Stimulated activated CD8-positive, alpha-beta memory T cell treated with anti-CD3 and anti-CD28 coated beads, Interleukin-4, amount 100 ng/mL, for 4 hours (primary cell): ENCODE measurements at places on chromosomes 6 and 20.

GRCh38 chr6:157823528-157824370 lies 703 bp downstream of the SNX9 start:
- DNase-seq = peak; percentile 47

DNA sequence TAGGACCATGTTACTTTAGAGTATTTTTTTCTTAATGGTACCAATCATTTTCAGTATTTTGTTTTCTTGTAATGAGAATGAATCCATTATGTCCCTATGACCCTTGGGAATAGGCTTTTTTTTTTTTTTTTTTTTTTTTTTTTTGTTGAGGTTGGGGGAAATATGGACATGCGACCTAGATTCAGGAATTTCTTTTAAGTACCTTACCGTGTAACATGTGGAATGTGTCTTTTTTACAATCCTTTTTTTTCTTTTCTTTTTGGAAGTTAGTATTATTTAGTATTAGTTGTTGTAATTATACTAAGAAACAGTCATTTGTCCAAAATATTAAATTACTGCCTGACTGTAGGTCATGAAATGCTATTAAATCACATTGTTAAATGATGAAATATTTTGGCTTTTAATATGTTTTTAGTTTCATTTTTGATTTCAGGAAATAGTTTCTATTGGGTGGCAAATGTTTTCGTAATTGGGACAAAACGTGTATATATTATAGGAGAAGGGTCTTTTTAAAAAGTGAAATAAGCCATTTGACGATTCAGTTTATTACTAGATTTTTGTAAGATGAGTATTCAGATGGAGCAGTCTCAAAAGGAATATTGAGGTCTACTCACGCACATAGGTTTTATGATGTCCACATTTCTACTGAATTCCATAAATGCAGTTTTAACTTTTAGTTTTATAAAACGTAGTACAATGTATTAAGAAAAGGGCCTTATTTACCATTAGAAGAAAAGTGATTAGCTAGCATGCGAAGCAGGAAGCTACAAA lies 4.9 kb downstream of the ARID1B start:
- no peak for DNase-seq

DNA sequence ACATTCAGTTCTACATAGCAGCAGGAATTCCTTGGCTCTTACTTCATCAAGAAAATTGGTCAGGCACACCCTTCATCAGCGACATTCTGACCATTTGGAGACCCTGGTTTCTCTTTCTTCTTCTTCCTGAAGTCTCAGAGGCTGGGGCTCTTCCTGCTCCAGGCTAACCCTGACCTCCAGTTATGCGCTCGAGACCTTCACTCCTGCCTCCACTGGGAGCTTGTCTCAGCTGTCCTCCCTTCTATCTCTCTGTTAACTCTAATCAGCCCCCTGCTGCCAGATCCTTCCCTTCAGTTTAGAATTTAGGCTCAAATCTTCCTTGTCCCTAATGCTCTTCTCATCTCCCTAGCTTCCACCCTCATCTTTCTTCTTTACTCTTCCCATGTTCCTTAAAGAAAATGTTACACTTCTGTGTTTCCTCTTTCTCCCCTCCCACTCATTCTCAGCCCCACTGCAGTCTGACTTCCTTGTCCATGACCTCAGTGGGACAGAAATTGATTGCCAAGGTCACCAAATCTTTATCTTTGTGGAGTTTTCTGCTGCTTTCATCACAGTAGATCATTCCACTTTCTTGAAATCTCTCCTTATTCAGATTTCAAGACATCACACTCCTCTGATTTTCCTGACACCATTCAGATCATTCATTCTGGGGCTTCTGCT lies 8.4 kb upstream of the HLA-DOA start:
- DNase-seq = no peak

DNA sequence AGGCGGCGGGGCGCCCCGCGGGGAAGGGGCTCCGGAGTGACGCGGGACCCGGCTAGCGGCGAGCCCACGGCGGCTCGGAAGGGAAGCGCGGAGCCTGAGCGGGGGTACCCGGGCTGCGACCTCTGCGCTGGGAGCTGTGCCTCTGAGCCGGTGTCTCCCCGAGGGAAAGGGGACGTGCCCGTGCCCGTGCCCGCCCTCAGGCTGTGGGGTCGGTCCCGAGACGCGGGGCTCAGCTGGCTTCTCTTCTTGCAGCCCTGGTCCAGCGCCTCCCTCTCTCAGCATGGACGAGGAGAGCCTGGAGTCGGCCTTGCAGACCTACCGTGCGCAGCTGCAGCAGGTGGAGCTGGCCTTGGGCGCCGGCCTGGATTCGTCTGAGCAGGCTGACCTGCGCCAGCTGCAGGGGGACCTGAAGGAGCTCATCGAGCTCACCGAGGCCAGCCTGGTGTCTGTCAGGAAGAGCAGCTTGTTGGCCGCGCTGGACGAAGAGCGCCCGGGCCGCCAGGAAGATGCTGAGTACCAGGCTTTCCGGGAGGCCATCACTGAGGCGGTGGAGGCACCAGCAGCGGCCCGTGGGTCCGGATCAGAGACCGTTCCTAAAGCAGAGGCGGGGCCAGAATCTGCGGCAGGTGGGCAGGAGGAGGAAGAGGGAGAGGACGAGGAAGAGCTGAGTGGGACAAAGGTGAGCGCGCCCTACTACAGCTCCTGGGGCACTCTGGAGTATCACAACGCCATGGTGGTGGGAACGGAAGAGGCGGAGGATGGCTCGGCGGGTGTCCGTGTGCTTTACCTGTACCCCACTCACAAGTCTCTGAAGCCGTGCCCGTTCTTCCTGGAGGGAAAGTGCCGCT lies 686 bp downstream of the ZGPAT start:
- DNase-seq = no peak

- no peak for DNase-seq
These were observed 21.3 kb downstream of the STK35 start for GRCh38 chr20:2122936-2123335.

DNA sequence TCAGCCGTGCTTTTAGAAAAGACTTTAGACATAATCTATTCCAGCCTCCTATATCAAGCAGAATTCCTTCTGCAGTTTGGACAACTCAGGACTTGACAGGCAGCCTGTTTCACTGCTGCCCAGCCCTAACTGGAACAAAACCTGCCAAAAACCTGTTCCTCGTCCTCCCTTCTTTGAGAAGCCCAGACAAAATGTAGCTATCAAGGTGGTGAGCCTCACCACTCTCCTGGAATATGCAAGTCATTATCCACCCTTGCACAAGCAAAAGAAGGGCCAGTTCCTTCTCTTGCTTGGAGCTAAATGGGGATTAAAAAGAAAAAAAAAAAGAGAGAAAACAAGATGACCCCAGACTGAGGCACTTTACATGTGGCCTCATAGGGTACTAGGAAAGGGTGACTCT lies 64.2 kb downstream of the TFAP2A start:
- DNase-seq = no peak

DNA sequence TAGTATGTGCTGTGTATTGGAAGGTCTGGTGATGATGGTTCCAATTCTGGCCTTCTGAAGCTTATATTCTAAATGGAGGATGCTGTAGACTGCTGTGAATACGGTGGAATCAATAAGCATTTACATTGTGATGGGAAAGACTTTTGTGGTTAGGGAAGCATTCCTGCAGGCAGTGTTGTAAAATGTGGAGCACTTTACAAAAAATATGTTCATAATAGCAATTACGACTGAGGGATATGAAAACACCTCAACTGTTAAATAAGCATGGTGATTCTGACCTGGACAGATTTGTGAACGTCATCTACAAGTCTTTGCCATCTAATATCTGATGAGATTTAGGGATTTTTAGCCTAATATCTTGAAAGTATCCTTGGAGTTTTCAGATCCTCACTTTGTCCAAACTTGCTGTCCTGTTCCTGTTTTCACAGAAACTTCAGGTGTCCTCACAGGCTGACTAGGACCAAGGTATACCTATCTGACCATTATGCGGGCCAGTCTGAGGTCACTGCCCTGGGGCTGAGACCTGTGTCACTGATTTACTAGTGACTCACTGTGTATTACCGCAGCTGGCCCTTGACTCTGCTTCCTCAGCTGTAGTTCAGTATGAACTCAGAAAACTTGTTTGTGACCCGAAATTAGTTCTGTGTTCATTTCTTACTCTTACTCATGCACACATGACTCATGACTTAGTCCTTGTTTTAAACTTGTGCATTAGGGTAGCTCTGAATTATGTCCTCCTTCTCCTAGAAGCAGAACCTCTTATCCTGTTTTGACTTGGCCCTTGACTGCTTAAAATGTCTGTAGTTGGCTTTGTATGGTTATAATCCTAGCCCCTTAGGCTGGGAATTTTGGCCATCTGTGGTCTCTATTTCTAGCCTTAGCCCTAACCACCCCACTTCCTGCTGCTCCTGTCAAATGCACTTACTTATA lies 343.0 kb downstream of the CDKAL1 start:
- no peak for DNase-seq

GRCh38 chr6:1040393-1040792 lies 271.5 kb upstream of the FOXQ1 start:
- no peak for DNase-seq

GRCh38 chr6:52284131-52284459 lies 447 bp downstream of the MCM3 start:
- DNase-seq = no peak

- no peak for DNase-seq
These were observed 64.6 kb downstream of the SNX5 start for GRCh38 chr20:17904027-17904426.

GRCh38 chr6:125932451-125932795 lies 24.1 kb upstream of the HINT3 start:
- DNase-seq = no peak

- DNase-seq = no peak
These were observed 311.1 kb downstream of the MMUT start for GRCh38 chr6:49151957-49152356.

- no peak for DNase-seq
These were observed 386.4 kb upstream of the MMS22L start for GRCh38 chr6:97669191-97670031.

DNA sequence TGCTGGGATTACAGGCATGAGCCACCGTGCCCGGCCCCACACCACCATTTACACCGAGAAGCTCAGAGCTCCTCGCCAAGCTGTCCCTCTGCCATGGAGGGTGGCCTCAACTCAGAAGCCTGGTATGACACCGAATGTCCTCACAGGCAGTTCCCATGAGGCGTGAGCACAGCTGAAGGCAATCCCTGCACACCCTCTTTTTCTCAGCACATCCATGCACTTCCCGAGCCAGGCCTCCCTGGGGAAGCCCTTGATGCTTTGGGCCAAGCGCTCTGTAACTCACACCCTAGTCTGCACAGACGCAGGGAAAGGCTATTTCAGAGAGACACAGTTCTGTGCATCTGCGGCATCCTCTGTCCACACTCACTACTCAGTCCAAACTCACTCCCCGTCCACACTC lies 18.4 kb downstream of the THBS2 start:
- DNase-seq = no peak

GRCh38 chr6:34584694-34585093 lies 28.6 kb upstream of the SPDEF start:
- DNase-seq = no peak

DNA sequence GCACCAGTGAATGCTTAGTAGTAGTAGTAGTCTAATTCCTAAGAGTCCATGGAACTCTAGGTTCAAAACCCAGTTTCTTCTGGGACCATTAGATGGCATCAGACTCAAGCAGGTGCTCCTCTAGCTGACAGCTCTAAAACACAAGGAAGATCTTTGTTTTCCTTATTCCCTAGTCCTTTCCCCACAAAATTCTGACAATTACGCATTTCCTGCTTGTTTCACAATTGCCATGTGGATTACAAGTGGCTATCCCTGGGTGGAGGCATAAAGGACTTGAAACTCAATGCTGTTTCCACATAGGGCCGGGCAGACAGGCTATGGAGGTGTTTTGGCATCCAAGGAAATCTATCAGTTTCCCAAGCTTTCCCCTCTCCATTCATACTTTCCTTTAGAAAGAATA lies 9.2 kb upstream of the HLA-DOB start:
- no peak for DNase-seq

DNA sequence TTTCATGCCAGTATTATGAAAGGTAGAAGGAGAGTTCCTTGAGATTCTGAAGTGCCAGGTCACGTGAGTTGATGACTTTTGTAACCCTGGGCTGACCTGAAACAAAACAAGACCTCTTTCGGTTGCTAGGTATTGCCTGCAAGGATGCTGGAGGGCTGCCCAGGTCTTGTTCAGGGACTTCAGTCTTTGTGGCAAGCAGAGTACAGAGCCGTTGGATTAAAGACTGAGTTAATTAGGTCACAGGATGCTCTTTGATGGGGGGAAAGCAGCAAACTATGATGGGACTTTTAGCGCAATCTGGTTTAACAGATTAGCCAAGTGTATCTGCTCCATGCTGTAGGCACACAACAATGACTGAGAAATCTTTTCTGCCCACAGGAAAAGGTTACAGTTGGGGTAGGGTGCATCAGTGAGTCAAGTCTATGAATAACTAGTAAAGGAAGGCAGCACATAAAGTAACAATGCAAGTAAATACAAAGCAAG lies 12.8 kb upstream of the ELOVL5 start:
- no peak for DNase-seq

DNA sequence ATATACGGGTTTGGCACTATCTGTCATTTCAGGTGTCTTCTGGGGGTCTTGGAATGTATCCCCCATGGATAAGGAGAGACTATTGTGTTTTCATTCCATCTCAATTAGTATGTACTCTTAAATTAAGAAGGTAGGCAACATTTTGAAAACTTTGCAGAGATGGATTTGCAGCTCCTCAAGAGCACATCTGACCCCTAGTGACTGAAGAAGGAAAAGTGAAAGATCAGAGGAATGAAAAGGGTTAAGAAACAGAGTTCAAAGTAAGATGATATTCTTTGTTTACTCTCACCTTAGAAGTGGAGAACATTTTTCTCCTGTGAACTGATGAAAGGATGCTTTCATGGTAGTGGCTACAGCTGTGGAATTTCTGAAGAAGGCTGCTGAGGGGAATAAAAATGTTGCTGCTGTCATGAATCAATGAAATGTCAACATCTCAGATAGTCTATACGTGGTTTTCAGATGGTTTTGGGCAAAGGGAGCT lies 41.5 kb downstream of the SH3BGRL2 start:
- no peak for DNase-seq
